ENCODE measurements at places on chromosomes 13 and 19. TPM values are rescaled to one million over a fixed set of nuclear protein-coding genes. Genes with fewer than 3 reads are reported as not detected.

DNA sequence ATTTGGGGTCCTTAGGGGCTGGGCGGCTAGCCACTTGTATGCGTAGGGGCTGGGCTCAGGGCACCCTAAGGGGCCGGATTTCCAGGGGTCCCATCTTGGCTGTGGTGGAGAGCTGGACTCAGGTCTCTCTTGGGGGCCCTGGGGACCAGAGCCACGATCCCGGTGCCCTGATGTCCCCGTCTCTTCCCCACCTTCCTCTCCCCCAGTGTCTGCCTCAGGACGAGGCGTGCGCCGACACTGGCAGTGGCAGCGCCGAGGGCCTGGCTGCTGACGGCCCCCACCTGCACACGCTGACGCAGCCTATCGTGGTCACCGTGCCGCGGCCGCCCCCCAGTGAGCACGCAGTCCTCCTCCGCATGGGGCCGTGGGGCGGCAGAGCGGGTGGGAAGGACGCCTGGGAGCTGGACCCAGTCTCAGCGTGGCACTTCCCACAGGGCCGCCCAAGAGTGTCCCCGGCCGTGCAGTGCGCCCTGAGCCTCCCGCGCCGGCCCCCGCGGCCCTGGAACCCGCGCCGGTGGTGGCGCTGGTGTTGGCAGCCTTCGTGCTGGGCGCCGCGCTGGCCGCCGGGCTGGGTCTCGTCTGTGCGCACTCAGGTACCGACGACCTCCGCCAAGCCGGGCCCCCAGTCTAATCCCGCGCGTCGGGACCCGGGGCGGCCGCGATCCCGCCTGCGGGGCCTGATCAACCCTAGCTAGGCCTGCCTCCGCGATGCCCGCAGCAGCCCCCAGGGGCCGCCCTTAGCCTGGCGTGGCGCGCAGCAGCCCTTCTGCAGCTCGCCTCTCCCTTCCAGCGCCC is 2.7 kb upstream of the SNAPC2 start:
- no peak for DNase-seq

- no peak for DNase-seq
These were observed 23.5 kb downstream of the ZNF180 start for GRCh38 chr19:44476559-44477408.

GRCh38 chr19:9836021-9836420 is 903 bp downstream of the PIN1 start:
- no peak for DNase-seq

The FUT6 gene
- total RNA-seq: not detected

GRCh38 chr13:33927315-33927714 is 109.4 kb downstream of the RFC3 start:
- DNase-seq: no peak

The AKAP11 gene
- 33.7 TPM for total RNA-seq

GRCh38 chr13:82817133-82817532 is 1065.1 kb downstream of the SLITRK1 start:
- no peak for DNase-seq

DNA sequence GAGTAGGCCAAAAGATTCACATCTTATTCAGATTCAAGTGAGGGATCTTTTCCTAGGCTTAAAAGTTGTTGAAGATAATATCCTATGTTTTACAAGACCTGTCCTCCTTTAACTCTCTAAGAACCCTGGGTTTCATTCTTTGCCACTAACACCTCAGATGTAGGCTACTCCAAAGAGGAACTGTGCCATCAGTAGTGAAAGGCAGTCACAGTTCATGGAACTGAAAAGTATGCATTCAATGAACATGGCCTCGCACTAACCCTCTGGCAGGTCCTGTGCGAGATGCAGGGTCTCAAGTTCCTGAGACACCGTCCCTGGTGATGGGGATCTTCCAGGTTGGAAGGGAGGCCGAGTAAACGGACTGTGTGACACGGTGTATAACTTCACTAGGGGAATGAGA is 4.3 kb downstream of the LGALS14 start:
- no peak for DNase-seq
